CD14-positive monocyte (primary cell): ENCODE measurements at places on chromosomes 5 and 9. TPM values are rescaled to one million over a fixed set of nuclear protein-coding genes. Genes with fewer than 3 reads are reported as not detected.

The PHF24 gene
- not detected in 2 replicates for polyA plus RNA-seq

The NR5A1 gene
- not detected for polyA plus RNA-seq

The MRPL36 gene
- 81.7 TPM for polyA plus RNA-seq

The ANKHD1 gene
- polyA plus RNA-seq = 55.3 and 110 TPM in 2 replicates

The MAMDC2 gene
- polyA plus RNA-seq = 0.09 TPM

The CDH9 gene
- polyA plus RNA-seq = not detected

The BAAT gene
- polyA plus RNA-seq = not detected

The EQTN gene
- polyA plus RNA-seq = not detected

The CCNO gene
- not detected for polyA plus RNA-seq

The AOPEP gene
- polyA plus RNA-seq = 4.1 TPM

The SEMA6A gene
- polyA plus RNA-seq = not detected

The ABITRAM gene
- 15.9 TPM for polyA plus RNA-seq

- peak; percentile 30 for DNase-seq
- H3K27ac ChIP-seq = peak overlapping the region; percentile 68
- H3K4me1 ChIP-seq = peaks cover 51% of the 10 kb centered on the region
- H3K4me3 ChIP-seq = peak overlapping the region; percentile 89
Observed at GRCh38 chr5:138370537-138370936, 18.1 kb downstream of the KDM3B start.

- peak overlapping the region; percentile 63 for H3K4me3 ChIP-seq
- H3K27ac ChIP-seq = no peak overlapping the region
- peaks cover 43% of the 10 kb centered on the region for H3K4me1 ChIP-seq
- H3K36me3 ChIP-seq = no peaks in the 10 kb centered on the region
- no peaks in the 10 kb centered on the region for H3K27me3 ChIP-seq
- DNase-seq = peak; percentile 72
Observed at GRCh38 chr9:77935974-77936373, 95.6 kb downstream of the GNAQ start.

GRCh38 chr5:73253047-73253660, 80.2 kb downstream of the TMEM174 start:
- H3K4me3 ChIP-seq = no peak overlapping the region
- no peaks in the 10 kb centered on the region for H3K36me3 ChIP-seq
- no peak overlapping the region for H3K27ac ChIP-seq
- H3K4me1 ChIP-seq = no peaks in the 10 kb centered on the region

DNA sequence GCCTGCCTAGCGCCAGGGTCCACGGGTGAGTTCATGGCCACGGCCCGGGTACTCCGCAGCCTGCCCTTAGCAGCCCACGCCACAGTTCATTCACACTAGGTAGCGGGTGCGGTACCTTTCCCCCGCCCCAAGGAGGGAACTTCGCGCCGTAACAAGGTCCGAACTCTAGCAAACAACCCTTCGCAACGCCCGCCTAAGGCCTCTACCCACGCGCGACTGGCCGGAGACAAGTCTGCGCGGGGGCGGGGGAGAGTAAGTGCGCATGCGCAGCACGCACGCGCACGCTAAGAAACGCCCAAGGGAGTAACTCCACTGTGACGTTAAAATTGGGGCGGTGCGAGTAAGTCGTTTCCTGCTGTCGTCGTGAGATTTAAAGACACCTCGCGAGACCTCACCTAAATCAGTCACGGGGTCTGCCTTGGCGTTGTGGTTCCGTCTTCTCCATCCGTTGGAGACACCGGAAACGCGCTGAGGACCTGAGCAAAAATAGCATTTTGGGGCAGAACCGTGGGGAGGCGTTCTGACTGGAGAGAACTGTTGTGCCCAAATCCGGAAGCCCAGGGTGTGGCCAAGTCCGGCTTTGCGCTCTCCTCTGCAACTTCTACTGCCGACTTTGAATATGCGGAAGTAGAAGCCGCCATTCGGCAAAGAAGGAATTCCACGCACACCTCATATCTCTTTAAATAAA, at the start of gene RAPGEF6:
RAPGEF6 (minus strand) TSS at position 234 of the 688 bp plus-strand sequence; CDS start at position 35, 199 bp downstream.
- peak within 1 kb of the TSS; percentile 82 for H3K4me3 ChIP-seq
- peak within 1 kb of the TSS; percentile 99 for H3K27ac ChIP-seq
- no peaks in the 10 kb centered on the region for H3K36me3 ChIP-seq
- no peaks in the 10 kb centered on the region for H3K27me3 ChIP-seq
- DNase-seq = peak; percentile 100
- H3K4me1 ChIP-seq = peaks cover 22% of the 10 kb centered on the region

GRCh38 chr9:129489838-129490582, 130.9 kb downstream of the C9orf50 start:
- peak overlapping the region; percentile 47 for H3K4me3 ChIP-seq
- H3K27me3 ChIP-seq = no peaks in the 10 kb centered on the region
- no peak for DNase-seq
- peaks cover 26% of the 10 kb centered on the region for H3K36me3 ChIP-seq
- peaks cover 49% of the 10 kb centered on the region for H3K4me1 ChIP-seq
- peak overlapping the region; percentile 96 for H3K27ac ChIP-seq

DNA sequence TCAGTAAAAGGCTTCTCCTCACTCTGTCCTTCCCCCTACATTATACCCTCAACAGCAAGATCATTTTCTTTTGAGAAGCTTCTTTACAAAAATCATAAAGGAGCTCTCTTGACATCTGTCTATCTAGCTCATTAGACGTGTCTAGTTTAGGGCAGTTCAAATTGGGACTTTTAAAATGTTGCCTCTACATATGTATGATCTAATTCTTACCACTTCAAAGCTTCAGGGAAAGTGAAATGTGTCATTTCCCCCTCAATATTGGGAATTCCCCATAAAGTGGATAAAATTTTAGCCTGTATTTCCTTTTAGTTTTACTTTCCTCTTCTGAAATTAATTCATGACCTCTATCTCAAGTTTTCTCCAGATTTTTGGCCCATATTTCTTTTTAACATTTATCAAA, 323.7 kb downstream of the ARRDC3 start:
- no peak overlapping the region for H3K27ac ChIP-seq
- H3K4me1 ChIP-seq = peaks cover 42% of the 10 kb centered on the region
- DNase-seq = peak; percentile 36
- no peaks in the 10 kb centered on the region for H3K27me3 ChIP-seq
- H3K36me3 ChIP-seq = no peaks in the 10 kb centered on the region

DNA sequence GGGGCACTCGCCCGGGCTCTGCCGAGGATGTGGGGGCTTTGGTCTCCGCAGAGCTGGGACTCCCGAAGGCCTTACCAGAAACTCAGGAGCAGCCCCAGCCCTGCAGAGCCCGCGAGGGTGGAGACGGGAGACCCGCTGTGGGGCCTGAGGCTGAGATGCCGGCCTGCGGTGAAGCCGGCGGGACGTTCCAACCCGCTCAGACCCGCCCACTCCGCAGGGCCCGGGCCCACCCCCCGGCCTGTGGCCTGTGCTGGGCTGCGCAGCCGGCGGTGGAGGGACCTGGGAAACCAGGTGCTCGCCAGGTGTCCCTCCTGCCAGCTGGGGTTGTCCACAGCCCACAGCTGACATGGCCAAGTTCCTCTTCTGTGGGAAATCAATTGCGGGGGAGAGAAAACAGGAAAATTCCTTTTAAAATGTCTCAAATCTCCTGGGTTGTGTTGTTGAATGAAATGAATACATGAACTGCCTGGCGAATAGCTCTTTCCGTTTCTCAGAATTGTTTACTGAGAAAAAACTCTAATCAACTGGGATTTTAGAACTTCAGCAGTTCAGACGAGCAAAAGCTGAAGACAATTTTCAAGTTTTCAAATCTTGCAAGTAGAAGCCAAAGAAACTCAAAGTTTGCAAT, 49.0 kb upstream of the IRX4 start:
- H3K4me1 ChIP-seq = no peaks in the 10 kb centered on the region
- no peak overlapping the region for H3K4me3 ChIP-seq
- H3K36me3 ChIP-seq = no peaks in the 10 kb centered on the region
- H3K27me3 ChIP-seq = peaks cover 36% of the 10 kb centered on the region
- no peak for DNase-seq

- H3K27ac ChIP-seq = no peak overlapping the region
- H3K4me1 ChIP-seq = no peaks in the 10 kb centered on the region
- peaks cover 63% of the 10 kb centered on the region for H3K27me3 ChIP-seq
- no peaks in the 10 kb centered on the region for H3K36me3 ChIP-seq
Observed at GRCh38 chr9:116154976-116155697, 1.5 kb downstream of the PAPPA start.

- no peak overlapping the region for H3K4me3 ChIP-seq
- H3K36me3 ChIP-seq = no peaks in the 10 kb centered on the region
- H3K27ac ChIP-seq = no peak overlapping the region
Observed at GRCh38 chr5:111337133-111337532, 112.9 kb downstream of the CAMK4 start.

- no peak overlapping the region for H3K27ac ChIP-seq
- H3K27me3 ChIP-seq = no peaks in the 10 kb centered on the region
- DNase-seq = no peak
- peaks cover 70% of the 10 kb centered on the region for H3K4me1 ChIP-seq
Observed at GRCh38 chr5:170338291-170338690, 40.7 kb upstream of the LCP2 start.

DNA sequence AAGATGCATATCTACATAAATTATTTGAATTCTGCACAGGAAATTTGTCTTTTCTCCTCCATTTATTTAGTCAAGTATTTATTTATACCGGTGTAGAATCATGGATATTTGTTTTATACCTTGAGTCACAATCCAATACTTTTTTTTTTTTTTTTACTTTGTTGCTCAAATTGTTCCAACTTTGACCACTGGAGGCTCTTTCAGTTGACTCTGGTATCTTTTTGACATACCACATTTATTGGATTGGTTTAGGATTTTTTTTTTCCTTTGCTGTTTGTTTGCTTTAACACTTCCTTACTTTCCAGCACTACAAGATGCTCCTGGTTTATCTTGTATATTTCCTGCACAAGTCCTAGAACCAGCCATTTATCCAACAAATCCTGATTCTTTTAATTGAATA, 543.1 kb upstream of the RIOK2 start:
- H3K4me1 ChIP-seq = no peaks in the 10 kb centered on the region
- H3K4me3 ChIP-seq = no peak overlapping the region
- no peaks in the 10 kb centered on the region for H3K36me3 ChIP-seq
- DNase-seq = no peak
- H3K27ac ChIP-seq = no peak overlapping the region

DNA sequence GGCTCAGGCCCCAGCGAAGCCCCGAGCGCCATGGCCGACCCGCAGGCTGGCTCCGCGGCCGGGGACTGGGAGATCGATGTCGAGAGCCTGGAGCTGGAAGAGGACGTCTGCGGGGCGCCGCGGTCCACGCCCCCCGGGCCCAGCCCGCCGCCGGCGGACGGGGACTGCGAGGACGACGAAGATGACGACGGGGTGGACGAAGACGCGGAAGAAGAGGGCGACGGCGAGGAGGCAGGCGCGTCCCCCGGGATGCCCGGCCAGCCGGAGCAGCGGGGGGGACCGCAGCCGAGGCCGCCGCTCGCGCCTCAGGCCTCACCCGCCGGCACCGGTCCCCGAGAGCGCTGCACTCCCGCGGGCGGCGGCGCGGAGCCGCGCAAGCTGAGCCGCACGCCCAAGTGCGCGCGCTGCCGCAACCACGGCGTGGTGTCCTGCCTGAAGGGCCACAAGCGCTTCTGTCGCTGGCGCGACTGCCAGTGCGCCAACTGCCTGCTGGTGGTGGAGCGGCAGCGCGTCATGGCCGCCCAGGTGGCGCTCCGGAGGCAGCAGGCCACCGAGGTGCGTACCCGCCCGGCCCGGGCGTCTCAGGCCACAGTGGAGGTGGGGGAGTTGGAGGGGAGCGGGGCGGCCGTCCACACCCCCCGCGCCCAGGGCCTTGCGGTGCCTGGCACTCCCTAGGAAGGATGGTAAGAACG, 1.6 kb downstream of the DMRT2 start:
- H3K36me3 ChIP-seq = no peaks in the 10 kb centered on the region
- no peak overlapping the region for H3K27ac ChIP-seq
- peaks cover 97% of the 10 kb centered on the region for H3K27me3 ChIP-seq
- DNase-seq = no peak
- H3K4me1 ChIP-seq = peaks cover 47% of the 10 kb centered on the region
- H3K4me3 ChIP-seq = no peak overlapping the region

DNA sequence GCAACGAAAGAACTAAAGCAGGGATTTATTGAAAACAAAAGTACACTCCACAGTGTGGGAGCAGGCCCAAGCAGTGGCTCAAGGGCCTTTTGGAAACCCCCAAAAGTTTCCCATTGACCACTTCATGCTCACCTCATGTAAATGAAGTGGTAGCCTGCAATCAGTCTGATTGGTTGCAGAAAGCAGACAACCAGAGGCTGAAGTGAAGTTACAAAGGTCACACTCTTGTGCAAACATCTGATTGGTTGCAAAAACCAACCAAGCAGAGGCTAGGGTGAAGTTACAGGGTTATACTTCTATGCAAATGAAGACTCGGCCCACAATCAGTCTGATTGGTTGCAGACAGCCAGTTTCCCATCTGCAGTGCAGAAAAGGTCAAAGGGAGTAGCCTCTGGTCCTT, 258.0 kb downstream of the YTHDC2 start:
- no peak overlapping the region for H3K4me3 ChIP-seq
- H3K36me3 ChIP-seq = no peaks in the 10 kb centered on the region
- no peaks in the 10 kb centered on the region for H3K4me1 ChIP-seq

DNA sequence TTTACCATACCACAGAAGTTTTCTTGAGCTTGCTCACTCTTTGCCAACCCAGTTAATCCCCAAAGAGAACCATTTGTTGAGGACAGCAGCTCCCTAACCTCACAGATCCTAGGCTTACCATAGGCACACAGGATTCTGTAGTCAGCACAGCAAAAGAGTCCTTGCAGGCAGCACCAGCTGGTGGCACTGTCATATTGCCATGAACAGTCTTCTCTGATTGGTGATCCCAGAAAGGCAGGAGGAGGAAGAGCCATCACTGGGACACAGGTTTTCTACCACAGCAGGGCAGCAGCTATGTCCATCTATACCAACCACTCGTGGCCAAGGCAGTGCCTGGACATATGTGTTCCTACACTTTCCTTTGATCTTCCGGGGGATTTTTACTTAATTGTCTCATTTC, 297.1 kb upstream of the CD180 start:
- no peaks in the 10 kb centered on the region for H3K4me1 ChIP-seq
- H3K36me3 ChIP-seq = no peaks in the 10 kb centered on the region
- DNase-seq = no peak
- H3K27me3 ChIP-seq = no peaks in the 10 kb centered on the region
- no peak overlapping the region for H3K4me3 ChIP-seq

- DNase-seq = no peak
- no peaks in the 10 kb centered on the region for H3K27me3 ChIP-seq
- H3K4me1 ChIP-seq = no peaks in the 10 kb centered on the region
- no peak overlapping the region for H3K27ac ChIP-seq
Observed at GRCh38 chr9:94993160-94993820, 266.8 kb downstream of the AOPEP start.

GRCh38 chr9:132793606-132794580, 84.2 kb downstream of the AK8 start:
- H3K27me3 ChIP-seq = peaks cover 18% of the 10 kb centered on the region
- H3K4me1 ChIP-seq = peaks cover 9% of the 10 kb centered on the region
- H3K4me3 ChIP-seq = no peak overlapping the region
- no peak overlapping the region for H3K27ac ChIP-seq

GRCh38 chr5:106020894-106021293, 1649.8 kb downstream of the EFNA5 start:
- no peaks in the 10 kb centered on the region for H3K27me3 ChIP-seq
- DNase-seq = no peak
- no peak overlapping the region for H3K4me3 ChIP-seq
- H3K36me3 ChIP-seq = no peaks in the 10 kb centered on the region
